ENCODE measurements at places on chromosomes 2 and 18.

GRCh38 chr2:99613980-99614379 is 124.2 kb upstream of the REV1 start:
- no peak for DNase-seq

DNA sequence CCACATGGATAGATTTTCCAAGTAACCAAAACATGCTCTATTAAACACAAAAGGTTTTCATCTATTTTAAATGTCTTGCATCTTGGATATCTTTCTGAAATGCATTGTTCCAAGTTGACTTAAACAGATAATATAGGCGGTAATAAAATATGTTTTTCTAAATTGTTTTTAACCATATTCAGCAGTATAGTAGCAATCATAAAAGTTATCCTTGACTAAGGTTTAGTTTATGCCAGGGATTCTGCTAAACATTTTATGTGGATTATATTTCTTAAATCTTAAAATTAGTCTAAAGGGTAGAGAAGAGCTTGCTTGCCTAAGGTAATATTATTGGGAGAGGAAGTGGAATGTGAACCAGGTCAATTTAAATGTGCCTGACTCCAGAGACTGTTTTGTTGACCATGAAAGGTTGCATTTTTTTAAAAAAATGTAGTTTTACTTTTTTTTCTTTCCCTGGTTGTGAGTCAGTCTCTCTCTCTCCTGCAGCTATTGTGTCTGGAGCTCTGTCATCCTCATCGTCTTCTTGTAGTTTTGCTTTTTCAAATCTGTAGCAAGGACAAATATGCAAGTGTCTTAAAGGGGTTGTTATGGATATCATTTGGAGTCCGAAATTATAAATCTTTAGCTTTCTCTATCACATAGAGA is 309.1 kb upstream of the COL3A1 start:
- DNase-seq = no peak

DNA sequence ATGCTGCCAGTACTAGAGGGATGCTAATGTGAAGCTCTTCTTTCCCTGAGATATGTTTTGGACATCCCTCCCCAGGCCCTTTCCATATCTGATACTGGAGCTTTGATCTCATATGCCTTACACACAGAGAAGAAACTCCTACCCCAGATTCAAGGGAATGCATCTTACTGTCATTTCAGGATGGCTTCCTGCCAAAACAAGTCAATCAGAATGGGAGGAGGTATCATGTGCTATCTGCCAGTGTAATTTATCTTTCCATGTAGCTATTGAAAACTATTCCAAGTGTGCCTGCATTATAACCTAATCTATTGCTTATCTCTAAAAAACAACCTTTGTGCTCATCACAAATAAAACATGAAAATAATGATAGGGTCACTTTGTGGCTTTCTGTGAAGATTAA is 269.9 kb upstream of the SETBP1 start:
- no peak for DNase-seq

DNA sequence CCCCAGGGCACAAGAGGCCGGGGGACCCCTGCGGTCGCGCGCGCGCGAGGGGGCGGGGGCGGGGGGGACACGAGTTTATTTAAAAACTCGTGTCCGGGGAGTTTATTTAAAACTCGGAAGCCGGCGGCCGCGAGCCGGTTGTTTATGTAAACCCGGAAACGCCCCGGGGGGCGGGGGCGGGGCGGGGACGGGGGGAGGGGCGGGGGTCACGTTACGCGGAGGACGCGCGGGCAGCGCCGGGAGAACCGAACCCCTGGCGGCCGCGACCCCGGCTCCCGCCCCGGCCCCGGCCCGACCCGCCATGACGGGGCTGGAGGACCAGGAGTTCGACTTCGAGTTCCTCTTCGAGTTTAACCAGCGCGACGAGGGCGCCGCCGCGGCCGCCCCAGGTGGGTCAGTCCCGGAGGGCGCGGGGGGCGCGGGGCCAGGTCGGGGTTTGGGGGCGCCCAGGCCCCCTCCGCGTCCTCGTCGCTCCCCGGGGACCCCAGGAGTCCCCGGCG is 4.4 kb downstream of the NFATC1 start:
- no peak for DNase-seq

DNA sequence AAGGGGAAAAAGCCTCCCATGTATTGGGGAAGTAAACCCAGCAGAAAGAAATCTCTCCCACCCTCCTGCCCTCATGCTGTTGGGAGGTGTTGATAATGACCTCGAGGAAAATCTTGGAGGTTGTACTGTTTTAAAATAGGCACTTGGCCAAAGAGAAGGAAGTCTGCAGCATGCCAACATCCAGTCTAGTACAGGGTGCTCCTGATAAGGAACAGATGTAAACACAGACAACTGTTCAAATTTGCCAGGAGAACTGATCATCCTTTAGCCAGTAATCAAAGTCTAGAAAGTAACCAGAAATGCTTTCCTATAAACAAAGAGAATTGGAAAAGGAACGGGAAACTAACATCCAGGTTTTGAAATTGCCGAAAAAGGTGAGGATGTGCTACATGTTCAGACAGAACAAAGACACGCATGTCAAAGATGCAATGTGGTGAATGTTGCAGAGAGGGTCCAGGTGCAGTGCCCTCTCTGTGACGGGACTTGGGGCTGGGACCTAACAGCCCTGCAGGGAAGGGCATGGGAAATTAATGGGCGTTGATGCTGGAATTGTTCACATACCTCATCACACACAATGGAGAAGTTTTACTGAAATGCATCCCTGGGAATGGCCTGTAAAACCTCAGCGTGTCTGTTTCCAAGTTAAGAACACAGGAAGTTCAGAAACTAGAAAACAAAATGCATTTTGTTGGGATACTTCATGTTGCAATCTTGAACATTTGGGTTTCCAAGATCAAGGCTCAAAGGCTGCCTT is 125.7 kb upstream of the RND3 start:
- no peak for DNase-seq

DNA sequence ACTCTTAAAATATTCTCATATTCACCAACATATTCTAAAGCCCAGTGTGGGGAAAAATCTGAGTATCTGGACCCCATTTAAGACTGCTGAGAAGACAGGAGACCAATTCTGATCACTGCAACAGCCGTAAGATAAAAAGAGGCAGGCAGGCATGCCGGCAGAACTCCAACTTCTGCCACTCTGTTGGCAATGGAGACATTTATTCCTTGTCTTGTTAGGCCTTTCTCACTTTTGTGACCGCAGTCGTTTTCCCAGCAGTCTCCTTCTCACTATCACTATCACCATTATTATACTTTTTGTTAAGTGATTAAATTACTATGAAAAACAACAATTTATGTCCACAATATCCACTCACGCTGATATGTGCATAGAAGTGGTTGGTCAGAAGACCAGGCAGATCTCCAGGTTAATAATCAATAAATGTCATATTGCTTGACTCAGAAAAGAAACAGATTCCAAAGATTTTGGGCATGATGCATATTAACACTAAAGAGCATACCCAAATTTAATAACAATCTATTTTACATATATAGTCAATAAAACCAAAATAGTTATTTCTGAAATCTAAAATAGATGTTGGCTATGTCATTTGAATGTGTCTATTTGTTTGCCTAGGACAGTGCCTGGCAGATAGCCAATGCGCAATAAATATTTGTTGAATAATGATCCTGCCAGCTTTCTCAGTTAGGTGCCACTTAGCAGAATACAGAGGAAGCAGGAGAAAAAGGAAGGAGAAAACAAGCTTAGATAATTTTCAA is 38.2 kb downstream of the SESTD1 start:
- DNase-seq = peak; percentile 86

DNA sequence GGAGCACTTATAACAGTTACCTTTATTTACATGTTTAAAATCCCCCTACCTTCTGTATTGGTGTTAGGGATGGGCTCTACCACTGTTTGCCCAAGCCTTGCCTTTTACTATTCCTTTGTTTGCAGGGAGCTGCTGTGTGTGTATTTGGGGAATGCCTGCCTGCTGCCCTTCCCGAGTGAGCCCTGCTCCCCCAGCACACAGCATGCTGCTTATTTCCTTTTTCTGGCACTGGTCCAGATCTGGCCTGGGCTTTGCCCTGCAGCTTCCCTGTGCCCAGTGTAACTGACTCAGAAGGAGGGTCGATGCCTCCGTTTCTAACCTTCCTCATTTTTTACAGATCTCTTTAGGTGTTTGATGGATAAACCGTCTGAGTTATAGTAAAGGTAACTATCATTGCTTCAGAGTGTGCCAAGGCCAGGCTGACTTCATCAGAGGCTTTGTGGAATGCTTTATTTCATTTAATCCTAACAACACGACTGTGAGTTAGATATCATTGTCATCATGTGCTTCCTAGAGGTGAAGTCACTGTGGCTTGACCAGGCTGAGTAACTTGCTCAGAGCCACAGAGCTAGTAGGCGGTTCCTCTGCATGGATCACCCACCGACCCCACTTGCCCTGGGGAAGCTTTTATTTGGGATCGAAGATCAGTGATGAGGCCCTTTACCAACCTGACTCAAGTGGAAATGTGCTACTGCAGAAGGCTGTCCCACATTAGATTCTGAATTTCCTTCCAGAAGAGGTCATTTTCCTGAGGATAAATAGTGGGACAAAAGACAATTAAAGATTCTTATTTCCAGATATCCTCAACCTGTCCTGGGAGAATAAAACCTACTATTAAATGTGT is 238.8 kb downstream of the ZNF407 start:
- DNase-seq = peak; percentile 97

- no peak for DNase-seq
Observed at GRCh38 chr2:226585130-226585561, 214.5 kb downstream of the IRS1 start.

GRCh38 chr2:28296904-28297303 is 95.8 kb upstream of the FOSL2 start:
- DNase-seq = no peak

- DNase-seq = no peak
Observed at GRCh38 chr2:106919012-106919411, 33.0 kb upstream of the ST6GAL2 start.

DNA sequence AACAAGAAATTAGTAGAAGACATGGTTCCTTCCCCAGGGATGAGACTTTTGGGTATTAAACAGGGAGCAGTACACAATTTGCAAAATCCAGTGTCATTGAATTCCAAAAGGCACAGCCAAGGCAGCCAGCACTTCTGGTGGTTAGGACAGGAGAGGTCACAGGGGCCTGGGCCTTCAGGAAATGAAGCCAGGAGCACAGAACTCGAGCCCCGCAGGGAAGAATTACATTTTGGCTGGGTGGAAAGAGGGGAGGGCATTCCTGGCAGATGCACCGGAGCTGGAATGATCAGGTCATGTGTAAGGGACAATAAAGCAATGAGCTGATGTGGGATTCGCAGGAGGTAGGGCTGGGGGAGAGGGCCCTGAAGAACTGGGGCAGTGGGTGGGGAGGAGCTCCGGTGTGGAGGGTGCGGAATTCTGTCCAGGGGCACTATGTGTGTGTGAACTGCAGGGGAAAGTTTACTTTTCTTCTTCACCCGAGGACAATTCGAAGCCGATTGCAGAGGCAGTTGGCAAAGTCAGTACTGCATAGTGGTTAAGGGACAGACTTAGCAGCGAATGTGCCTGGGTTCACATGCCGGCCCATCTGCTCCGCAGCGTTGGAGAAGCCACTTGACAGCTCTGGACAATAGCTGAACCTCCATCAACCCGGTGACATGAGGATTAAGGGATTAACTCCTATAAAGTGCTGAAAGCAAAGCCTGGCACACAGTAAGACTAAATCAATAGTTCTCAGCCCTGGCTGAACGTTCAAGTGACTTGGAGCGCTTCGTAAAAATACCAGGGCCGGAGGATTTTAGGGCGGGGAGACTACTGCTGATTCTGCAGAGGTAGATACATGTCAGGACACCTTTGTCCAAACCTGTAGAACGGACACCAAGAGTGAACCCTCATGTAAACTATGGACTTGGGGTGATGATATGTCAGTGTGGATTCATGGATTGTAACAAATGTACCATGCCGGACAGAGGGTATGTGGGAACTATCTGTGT is 36.4 kb downstream of the ALPK2 start:
- no peak for DNase-seq

GRCh38 chr2:217121565-217121964 is 261.7 kb upstream of the TNP1 start:
- DNase-seq = no peak

DNA sequence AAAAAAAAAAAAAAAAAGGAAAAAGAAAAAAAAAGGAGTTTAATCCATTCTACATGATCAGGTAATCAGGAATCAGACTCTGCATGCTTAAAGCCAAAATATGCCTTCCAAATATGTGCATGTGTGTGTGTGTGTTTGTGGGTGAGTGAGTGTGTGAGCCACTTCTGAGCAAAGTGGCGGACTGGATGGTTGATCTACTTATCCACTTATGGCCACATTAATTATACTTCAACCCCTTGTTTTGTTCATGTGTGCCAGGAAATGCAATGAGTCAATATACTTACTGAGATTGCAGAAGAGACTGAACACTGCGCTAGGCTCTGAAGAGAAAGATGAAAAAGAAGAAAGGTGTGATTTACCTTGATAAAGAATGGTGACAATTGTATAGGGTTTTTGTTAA is 586.5 kb upstream of the NXPH2 start:
- no peak for DNase-seq

- no peak for DNase-seq
Observed at GRCh38 chr2:234587341-234588053, 90.6 kb upstream of the ARL4C start.

- DNase-seq = no peak
Observed at GRCh38 chr2:189614585-189614984, 34.0 kb upstream of the SLC40A1 start.

DNA sequence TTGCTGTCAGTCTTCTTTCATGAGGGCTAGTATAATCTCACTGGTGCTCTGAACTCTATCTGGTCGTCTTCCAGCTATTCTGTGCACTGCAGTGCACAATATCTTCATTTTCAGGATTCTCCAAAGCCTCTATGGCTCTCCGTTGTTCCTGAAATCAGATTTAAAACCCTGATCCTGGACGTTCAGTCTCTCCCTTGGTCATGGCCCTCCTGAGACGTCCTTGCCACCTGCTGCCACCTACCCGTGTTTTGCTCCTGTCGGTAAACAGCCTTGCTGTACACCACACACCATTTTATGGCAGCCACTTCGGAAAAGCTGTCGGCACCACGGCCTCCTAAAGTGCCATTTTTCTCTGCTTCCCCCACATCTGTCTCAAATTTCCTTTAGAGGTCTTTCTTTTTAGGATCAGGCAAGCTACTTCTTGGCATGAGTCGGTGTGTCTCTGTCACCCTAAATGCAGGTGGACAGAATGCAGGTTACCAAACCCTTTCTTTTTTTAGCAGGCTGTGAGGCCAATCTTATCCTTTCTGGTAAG is 170.0 kb downstream of the HRH4 start:
- DNase-seq = no peak

DNA sequence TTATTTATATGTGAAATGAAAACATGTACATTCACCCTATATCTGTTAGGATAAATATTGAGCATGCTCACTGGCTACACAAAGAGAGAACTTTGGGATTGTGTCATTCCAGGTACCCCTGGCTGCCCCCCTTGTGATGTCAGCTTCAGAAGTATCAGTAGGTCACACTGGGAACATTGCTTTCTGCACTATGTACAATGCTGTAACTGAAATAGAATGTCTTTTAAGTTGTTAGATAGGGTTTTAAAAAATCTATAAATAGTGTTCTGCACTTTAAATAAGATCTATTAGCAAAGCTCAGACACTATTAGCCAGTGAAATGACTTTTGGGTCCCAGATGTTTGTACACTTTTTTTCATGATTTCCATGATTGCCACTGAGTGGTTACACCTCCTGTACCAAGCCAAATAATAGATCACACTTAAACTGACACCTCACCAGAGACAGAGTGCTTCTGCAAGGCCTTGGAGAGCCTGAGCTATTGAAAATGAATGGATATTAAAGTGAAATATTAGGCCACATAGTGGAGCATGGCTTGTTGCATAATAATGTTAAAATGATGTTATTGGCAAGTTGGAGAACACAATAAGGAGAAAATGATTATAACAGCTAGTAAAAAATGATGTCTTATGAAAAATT is 297.0 kb upstream of the NXPH2 start:
- no peak for DNase-seq

- DNase-seq = no peak
Observed at GRCh38 chr18:2569338-2570207, 1.7 kb downstream of the METTL4 start.

Measured in COR-L47 (cell line).